Fibroblast of skin of left biceps (primary cell): ENCODE measurements at places on chromosomes 13 and 19.

DNA sequence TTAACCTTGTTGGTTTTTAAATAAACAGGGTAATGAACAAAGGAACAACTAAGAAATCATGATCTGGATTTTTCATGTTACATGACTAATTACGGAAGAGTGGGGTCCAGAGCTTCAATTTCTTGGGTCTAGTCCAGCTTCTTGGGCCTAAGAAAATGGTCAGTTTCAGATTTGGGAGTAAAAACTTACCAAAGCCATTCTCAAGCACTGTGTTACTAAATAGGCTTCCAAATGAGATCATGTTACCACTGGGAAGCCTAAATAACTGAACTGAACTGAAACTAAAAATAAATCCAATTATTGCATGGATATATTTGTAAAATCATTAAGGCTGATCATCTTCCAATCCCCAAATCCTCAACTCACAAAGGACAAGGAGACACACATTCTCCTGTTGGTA lies 13.9 kb downstream of the TBC1D4 start:
- no peak for DNase-seq

- DNase-seq = no peak
Observed at GRCh38 chr19:52638601-52639000, 446 bp upstream of the ZNF83 start.

DNA sequence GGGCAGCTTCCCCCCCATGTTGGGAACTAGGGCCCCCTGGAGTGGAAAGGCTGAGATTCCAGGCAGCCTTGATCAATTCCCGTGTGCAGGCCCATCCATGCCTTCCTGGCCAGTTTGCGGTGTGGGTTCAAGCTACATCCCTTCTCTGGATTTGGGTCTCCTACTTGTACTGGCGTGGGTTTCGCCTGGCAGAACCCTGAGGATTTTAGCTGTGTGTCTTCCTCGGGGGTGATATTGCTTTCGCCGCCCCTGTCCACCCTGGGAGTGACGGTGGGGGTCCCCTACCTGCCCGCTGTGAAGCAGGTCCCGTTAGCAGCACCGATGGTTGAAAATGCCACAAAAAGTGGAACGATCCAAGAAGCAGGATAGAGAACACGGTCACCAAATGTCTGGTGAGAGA lies 11.4 kb downstream of the SLC7A9 start:
- DNase-seq = no peak

DNA sequence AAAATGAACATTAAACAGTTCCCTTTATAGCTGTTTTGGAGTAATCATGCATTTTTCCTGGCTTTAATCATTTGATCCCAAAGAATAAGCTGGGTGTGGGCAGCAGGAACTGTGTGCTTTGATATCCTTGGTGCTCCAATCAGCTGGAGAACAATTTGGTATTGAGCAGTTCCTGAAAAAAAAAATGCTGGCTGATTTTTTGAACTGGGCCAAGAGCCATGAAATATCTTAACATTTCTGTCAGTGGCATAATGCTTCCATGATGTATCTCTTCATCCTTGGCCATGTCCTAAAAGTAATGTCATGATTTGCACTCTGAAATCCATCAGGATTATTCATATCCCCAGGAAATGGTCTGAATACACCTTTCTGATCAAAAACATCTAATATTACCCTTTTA lies 134.7 kb downstream of the LHFPL6 start:
- no peak for DNase-seq

GRCh38 chr19:40640744-40641143 lies 39.6 kb downstream of the LTBP4 start:
- no peak for DNase-seq

DNA sequence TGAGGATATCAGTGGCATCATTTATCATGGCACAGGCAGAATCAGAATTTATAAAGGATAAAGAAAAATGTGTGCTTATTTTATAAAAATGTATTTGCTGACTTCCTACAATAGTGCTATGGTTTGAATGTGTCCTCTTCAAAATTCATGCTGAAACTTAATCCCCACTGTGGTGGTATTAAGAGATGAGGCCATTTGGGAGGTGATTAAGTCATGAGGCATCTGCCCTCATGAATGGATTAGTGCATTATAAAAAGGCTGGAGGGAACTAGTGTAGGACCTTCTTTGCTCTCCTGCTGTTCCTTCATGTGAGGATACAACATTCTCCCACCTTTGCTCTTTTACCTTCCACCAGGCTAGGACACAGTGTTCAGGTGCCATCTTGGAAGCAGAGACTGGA lies 212.8 kb downstream of the RFC3 start:
- DNase-seq = no peak

GRCh38 chr19:9850235-9850959 lies 15.3 kb downstream of the PIN1 start:
- DNase-seq = no peak

DNA sequence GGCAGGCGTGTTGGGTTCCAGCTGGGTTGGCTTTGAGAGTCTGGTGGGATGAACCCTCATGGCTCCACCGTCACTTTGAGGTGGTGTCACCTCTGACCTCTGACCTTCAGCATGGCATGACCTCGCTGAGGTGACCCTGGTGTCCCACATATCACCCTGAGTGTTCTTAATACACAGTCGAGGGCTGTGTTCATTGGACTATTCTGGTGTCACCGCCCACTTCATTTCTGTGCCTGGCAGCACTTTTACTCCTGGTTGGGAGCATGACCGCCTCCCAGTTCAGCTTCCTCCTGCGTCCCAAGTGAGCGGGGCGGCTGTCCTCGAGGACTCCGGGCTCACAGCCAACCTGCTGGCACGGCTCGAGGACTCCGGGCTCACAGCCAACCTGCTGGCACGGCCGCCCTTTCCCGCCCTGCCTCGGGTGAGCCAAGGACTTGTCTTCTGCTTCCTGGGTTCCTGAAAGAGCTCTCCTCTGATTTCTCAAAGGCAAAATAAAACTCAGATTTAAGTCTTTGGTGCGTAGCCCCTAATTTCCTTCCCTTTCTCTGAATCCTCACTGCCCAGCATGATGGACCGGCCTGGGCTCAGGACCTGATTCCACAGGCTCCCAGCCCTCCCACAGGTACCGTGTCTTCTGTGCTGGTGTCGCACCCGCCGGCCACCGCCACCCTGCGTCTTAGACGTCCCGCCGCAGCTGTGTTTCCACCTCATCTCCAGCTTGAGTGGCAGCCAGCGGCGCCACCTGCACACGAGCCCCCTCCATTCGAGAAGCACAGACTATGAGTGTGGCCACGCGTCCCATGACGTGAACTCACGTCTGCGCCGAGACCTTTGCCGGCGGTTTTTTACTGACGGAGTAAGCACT lies 10.4 kb downstream of the ATP4B start:
- DNase-seq = no peak

- DNase-seq = no peak
Observed at GRCh38 chr19:19746286-19747213, 13.6 kb upstream of the ZNF14 start.

GRCh38 chr13:60318186-60318585 lies 78.8 kb upstream of the TDRD3 start:
- no peak for DNase-seq

- peak; percentile 4 for DNase-seq
Observed at GRCh38 chr19:56637976-56638555, 4.9 kb upstream of the SMIM17 start.

GRCh38 chr19:41877916-41878905 lies 1.1 kb downstream of the CD79A start:
- no peak for DNase-seq
